ENCODE measurements at places on chromosomes 7 and 10. TPM values are rescaled to one million over a fixed set of nuclear protein-coding genes. Genes with fewer than 3 reads are reported as not detected.

GRCh38 chr7:79504607-79505389, 51.3 kb upstream of the MAGI2 start:
- DNase-seq, result no peak

The TAS2R3 gene
- total RNA-seq, result 7.5 TPM

- DNase-seq, result no peak
Measured at GRCh38 chr7:26416004-26416403, 124.3 kb downstream of the SNX10 start.

- no peak for DNase-seq
Measured at GRCh38 chr10:114306116-114306973, 67.3 kb downstream of the VWA2 start.

DNA sequence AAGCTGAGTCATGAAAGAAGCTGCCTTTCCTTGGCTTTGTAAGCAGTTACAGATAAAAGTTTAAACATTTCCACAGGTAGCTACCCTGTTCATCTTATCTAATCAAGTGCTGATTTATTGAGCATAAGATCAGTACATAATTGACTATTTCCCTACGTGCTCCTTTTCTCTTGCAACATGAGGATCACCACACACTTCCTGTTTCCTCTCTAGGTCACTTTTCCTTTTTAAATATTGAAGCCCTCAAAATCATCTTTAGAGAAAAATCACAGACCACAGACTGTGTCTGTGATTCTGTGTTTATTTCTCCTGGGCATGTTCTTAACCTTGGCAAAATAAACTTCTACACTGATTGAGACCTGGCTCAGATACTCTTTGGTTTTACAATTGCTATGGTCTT, 69.5 kb downstream of the ZNF37A start:
- no peak for DNase-seq

- no peak for DNase-seq
Measured at GRCh38 chr10:51117053-51117660, 42.9 kb downstream of the PRKG1 start.

DNA sequence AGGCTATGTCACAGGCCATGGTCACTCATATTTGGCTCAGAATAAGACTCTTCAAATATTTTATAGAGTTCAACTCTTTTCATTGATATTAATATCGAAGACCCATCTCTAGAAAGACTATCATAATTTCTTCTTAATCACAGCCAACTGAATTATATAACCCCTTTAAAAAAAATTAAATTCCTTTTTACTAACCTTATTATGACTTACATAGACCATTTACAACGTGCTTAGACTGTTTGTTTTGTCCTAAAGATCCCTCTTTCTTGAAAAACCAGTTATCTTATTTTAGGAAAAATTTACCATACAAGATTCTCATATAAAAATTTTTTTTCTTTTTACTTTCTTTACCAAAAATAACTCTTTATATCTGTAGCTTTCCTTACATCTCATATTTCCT, 10.2 kb upstream of the TMEM254 start:
- DNase-seq, result no peak

GRCh38 chr10:24156686-24157085, 52.3 kb upstream of the KIAA1217 start:
- DNase-seq, result no peak

The AOC1 gene
- 0.32 TPM for total RNA-seq

GRCh38 chr7:156559001-156559400, 81.6 kb upstream of the RNF32 start:
- DNase-seq, result no peak

DNA sequence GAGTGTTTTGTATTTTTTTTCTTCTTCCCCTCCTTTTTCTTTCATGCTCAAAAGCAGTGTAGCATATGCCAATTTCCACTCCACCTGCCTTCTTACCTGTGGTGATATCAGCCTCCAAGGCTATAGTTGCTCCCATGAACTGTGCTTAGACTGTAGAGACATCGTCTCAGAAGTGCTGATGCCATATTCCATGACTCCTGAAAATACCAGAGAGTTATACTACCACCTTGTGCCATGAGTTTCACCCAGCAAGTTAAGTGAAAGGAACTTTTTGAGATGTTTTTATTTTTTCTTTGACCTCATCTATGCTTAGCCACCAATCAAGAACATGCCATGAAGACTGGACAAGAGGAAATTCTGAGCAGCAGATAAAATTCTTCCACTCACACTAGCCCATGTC, 142.8 kb upstream of the SEMA3E start:
- no peak for DNase-seq

The CNPY1 gene
- total RNA-seq, result 0.32 TPM

- DNase-seq, result no peak
Measured at GRCh38 chr7:6461946-6462550, 14.3 kb upstream of the DAGLB start.

DNA sequence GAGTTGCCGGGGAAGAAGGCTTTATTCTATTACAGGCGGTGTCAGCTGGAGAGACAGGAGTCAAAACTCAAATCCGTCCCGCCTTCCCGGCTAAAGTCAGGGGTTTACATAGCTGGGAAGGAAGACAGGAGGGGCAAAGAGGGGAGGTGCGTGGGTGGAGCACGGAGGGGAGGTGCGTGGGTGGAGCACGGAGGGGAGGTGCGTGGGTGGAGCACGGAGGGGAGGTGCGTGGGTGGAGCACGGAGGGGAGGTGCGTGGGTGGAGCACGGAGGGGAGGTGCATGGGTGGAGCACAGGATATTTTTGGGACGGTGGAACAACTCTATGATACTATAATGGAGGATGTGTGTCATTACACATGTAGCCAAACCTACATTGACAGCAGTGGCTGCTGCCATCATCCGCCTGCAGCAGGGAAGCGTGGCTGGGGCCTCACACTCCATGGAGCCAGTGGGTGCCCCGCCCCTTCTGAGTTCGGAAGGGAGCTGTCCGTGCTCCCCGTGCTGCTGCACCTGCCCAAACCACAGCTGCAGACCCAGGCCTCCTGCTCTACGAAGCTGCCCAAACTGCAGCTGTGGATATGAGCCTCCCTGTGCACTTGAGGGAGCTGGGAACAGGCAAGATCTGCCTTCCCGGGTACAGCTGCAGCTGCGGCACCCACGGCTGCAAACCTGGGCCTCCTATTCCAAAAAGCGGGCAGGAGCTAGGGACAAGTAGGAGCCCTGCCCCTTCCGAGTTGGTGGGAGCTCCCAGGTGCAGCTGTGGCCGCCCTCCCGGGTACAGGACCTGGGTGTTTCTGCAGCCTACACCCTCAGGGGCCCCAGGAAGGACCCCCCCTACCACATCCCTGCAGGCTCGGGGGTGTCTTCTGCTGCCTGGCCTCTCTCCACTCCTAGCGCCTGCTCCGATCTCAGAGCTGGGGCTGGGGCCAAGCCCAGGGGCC, 119.4 kb downstream of the DYNC2I1 start:
- no peak for DNase-seq

The C7orf33 gene
- total RNA-seq, result not detected

The CYP26C1 gene
- not detected for total RNA-seq

The EPHB6 gene
- total RNA-seq, result 10.8 TPM

GRCh38 chr10:3053155-3053554, 14.2 kb upstream of the PFKP start:
- no peak for DNase-seq

GRCh38 chr10:75649466-75649865, 218.0 kb downstream of the LRMDA start:
- DNase-seq, result no peak

The ZNRF2 gene
- 40.0 TPM for total RNA-seq

DNA sequence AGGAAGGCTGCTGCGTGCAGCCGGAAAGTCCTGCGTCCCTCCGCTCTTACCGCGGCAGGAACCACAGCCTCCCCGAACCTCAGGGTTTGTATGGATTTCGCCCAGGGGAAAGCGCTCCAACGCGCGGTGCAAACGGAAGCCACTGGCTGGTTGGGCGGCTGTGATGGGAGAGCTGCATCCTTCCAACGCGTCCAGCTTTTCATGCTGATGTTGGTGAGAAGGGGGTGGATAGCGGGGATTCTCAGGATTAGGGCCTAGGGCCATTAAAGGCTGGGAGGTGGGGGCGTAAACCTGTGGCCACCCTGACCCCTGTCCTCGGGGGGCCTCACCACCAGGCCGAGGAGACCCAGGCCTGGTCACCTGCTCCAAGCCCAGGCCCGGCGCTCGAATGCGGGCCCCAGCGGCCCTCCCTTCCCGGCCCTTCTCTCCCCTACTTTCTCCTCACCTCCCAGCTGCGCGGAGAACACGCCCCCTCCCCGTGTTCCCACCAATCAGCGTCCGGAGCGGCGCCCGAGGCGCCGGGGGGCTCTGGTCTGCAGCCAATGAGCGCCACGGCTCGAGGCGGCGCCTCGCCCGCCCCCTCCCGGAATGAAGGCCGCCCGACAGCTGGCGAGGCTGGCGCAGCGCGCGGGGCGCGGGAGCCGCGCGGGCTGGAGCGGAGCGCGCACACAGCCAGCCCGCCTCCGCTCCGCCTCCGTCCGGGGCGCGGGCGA, 458 bp upstream of the NANOS1 start:
- DNase-seq, result peak; percentile 48

Data from urinary bladder (tissue), 4 donors.